ENCODE measurements at places on chromosomes 16 and 17.

DNA sequence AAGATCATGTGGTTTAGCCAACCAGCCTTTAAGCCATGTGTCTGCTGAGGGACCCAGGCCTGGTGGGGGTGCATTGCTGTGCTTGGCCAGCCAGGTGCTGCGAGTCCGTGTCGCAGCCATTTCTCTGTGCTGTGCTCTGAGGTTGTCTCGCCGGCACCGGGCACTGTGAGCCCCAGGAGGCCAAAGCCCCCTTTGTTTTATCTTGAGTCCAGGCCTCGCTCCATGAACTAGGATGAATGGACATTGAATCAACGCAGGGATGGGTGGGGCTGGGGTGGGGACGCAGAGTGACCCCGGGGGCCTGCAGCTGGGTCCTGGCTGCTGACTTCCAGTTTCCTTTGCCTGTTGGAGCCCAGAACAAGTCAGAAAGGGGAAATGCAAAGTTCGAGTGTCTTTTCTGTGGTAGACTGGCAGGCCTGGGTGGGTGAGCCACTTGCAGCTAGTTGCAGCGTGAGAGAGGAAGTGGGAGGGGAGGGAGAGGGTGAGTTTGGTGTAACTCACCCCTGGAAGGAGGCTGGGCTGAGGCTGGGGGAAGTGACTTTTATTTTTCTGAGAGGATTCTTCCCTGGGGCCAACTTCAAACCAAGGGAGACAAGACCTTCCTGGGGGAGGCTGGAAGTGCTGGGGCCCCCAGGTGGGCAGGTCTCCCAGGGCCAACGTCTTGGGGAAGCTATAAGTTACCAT lies 324.7 kb downstream of the SEC14L1 start:
- no peak for DNase-seq

DNA sequence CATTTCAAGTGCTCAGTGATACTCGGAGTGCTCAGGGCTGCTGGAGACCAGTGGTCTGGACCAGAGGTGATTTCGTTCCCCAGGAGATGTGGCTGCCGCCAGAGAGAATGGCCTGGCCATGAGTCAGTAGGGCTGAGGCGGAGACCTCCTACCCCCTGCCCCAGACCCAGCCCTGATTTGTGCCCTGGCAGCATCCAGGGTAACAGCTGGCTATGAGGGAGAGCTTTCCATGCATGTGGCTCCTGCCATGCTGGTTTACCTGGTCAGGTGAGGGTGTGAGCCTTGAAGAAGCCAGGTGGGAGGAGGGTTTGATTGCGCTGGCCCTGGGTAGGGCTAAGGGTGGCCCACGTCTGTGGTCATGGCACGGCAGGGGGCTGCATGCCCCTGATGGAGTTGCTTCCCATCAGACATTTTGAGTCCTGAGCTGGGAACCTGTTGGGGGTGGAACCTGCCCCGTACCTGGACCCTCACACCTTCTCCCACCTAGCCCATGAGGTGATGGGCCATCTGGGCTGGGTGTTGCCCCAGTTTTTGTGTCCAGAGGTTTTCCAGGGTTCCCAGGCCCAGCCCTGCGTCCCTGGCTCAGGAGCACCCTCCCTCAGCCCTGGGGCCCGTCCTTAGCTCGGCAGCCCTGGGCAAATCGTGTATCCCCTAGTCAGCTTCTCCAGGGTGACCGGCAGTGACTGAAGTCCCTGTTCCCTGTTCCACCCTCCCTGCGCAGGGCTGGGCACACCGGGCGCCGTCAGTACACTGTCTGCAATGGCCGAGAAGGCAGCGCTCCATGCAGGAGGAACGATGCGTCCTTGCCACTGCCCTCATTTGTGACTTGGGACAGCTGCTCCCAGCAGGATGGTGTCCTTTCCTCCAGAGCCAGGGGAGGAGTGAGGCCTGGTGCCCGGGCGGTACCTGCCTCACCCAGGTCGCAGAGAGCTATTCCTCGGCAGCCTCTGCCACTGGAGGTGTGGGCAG lies 9.0 kb upstream of the CSNK1D start:
- DNase-seq: no peak

DNA sequence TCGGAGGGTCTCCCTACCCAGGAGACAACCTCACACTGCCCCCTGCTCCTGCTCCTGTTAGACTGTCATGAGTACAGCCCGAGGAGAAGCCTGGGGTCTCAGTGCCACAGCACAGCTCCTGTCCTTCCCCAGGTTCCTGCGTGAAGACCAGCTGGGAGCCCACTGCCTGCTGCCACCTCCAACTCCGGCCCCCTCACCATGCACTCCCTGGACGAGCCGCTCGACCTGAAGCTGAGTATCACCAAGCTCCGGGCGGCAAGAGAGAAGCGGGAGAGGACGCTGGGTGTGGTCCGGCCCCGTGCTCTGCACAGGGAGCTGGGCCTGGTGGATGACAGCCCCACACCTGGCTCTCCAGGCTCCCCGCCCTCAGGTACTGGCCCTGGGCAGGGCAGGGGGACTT lies 16.2 kb downstream of the GLIS2 start:
- DNase-seq: no peak

DNA sequence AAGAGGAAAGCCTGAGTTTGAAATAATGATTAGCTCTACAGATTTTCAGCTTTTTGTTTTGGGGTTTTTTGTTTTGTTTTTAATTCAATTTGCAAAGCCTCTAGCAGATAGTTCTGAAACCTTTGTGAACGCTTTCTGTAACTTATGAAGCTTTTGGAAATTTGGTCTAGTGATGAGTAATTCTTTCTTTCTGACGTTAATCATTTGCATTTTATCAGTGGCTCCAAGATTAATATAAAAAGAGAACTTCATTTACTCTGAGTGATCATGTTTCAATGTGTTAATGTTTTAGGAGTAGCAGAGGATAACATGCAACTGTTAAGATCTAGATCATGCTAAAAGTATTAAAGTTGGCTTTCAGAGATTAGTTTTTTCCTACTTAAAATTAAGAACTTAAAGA lies 160.3 kb upstream of the TBX2 start:
- DNase-seq: no peak

DNA sequence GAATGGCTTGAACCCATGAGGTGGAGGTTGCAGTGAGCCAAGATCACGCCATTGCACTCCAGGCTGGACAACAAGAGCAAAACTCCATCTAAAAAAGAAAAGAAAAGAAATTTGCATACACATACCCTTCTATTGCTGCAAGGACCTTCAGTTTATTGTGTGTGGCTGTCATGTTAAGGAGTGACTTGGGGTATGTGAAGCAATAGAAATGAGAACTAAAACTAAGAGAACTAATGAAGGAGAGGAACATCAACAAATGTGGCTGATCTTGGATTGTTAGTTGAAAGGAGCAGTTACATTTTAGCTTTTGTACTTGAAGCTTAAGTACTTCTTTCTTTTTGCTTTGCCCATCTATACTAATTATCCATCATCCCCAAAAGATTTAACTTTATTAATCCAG lies 12.7 kb upstream of the NSRP1 start:
- DNase-seq: no peak

DNA sequence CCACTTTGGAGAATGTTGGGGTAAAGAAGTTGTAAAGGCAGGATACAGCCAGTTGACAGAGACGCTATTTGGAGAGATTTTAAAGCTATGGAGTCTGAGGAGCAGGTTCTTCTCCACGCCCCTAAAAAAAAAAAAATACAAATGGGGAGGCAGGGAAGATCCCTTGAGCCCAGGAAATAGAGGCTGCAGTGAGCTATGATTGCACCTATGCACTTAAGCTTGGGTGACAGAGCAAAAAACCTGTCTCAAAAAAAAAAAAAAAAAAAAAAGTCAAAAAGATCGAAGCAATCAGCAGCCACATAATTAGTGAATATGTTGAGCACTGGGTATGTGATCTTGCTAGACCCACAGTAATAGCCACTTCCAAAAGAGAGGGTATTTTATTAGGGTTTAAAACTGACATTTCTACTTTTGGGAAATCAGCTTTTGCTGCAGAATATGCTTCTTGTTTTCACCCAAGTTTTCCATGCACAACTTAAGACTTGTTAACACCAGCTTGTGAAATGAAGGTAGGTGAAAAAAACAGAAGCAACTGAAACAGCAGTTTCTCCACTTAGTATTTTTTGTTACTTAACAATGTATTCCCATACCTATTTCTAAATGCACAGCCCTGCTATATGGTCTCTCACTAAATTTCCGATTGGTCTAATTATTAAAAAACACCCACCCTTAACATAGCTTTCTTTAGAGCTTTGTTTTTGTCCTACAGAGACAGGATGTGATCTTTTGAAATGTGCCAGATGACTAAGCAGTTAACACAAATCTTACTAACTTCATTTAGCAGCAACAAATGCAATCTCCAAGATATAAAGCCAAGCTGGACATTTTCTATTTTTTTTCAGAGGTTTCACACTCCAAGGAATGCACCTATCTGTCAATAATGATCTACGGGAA lies 2.5 kb upstream of the ARL6IP1 start:
- no peak for DNase-seq

- no peak for DNase-seq
Measured at GRCh38 chr17:13597723-13598347, 3.9 kb downstream of the HS3ST3A1 start.

DNA sequence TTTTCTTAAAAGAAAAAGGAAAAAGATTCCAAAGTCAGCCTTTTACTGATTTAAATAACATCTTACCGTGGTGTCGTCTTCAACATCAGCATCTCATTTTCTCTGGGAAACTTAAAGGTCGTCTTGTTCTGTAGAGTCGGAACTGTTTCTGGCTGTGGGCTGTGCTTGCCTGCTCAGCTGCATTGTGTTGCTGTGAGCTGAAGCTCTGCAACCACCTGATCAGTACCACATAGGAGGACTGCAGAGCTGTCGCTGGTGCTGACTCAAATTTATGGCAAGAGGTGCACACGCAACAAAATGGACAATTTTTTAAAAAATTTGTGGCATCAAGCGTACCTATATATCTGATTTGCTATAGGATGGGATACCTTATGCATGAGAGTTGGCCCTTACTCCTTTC lies at the start of gene OMG:
TSS of gene OMG (minus strand) at position 150 of the 400 bp plus-strand sequence. CDS start 908 bp downstream, outside the sequence.
- no peak for DNase-seq

GRCh38 chr16:28011971-28012445 lies 51.5 kb downstream of the GSG1L start:
- no peak for DNase-seq

- no peak for DNase-seq
Measured at GRCh38 chr17:55273579-55274354, 9.0 kb downstream of the HLF start.

Data from NCI-H187 treated with DMSO at 0.1 percent for 48 hours (cell line).